ENCODE measurements at places on chromosomes 1 and 21.

DNA sequence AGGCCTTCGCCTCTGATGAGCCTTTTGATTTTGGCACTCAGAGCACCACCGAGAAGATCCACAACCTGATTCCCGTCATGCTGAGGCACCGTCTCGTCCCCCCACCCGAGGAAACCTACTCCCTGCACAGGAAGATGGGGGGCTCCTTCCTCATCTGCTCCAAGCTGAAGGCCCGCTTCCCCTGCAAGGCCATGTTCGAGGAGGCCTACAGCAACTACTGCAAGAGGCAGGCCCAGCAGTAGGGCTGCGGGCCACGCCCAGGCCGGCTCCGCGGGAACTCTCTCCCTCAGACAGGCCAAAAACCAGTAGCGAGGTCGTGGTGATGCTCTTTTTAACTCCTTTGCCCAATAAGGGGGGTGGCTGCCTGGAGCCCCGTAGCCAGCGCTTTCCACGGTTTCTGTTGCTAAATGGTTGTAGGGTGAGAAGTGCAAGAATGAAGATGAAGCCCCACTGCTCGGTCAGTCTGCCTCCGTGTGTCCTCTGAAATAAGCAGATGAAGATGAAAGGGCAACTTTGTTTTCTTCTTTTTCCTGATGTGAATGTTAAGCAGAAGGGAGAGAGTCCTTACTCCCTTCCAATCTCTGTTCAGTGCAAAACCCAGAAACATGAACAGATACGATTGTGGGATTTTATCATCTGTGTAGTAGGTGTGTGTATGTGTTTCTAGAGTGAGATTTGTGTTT lies 46.5 kb downstream of the COQ8A start:
- no peak for DNase-seq

- peak; percentile 59 for DNase-seq
Observed at GRCh38 chr1:234604495-234605398, 5.2 kb downstream of the IRF2BP2 start.

- no peak for DNase-seq
Observed at GRCh38 chr1:17258116-17258757, 9.3 kb downstream of the PADI3 start.

GRCh38 chr1:71089536-71090270 lies 8.9 kb upstream of the ZRANB2 start:
- no peak for DNase-seq

DNA sequence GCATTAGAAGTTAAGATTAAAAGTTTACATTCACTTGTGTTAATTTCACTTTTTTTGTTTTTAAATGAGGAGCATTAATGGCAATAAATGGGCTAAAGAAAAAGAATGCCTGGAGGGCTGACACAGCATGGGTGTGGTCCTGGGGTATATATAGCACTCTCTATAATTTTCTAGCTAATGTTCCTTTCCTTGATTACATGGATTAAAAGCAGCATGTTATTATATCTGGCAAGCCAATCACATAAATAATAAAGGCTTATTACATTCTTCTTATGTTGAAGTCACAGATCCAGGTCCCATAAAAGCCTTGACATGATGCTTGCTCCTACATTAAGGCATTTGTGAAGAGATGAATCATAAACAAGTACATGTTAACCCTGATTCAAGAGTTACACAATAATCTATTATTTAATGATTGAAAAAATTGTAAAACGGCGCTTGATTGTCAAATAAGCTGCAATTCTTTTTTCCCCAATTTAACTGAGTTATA lies 91.4 kb downstream of the LYPLAL1 start:
- DNase-seq = no peak

GRCh38 chr1:94660994-94661393 lies 119.4 kb upstream of the F3 start:
- DNase-seq = peak; percentile 25

GRCh38 chr1:224959115-224959514 lies 29.6 kb downstream of the DNAH14 start:
- no peak for DNase-seq

- peak; percentile 97 for DNase-seq
Observed at GRCh38 chr1:114346480-114347029, 164.4 kb downstream of the TRIM33 start.

GRCh38 chr1:18088077-18088594 lies 19.5 kb upstream of the IGSF21 start:
- DNase-seq = no peak

DNA sequence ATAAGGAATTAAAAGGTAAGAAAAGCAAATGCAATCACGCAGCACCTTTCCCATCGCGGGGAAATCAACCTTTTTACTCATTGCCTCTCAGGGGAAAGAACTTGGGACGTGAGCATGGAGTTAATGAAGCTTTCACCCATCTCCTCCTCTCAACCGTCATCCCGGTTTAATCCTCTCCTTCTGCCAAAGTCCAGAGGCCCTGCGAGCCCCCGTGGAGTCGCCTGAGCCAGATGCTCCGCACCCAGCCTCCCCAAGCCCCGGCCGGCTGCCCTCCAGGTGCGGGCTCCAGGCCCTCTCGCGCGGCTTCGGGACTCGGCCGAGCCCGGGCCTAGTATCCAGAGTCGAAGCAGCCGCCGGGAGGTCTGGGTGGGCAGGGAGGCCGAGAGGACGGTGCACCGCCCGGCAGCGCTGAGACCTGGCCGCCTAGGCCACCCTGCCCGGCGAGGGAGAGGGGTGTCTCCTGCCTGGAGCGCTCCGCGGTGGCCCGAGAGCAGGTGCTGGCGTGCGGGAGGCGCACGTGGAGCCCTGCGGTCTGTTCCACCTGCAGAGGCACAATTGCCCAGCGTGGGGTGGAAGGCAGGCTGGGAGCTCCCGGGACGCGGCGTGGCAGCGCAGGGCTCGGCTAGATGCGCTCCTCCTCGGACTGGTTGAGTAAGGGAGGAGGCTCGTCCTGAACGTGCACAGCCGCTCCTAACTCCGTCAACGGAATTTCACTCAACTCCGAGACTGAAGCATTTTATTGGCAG lies 218.5 kb downstream of the SDCCAG8 start:
- no peak for DNase-seq

GRCh38 chr1:23341931-23342692 lies 2.0 kb downstream of the HNRNPR start:
- peak; percentile 46 for DNase-seq

- DNase-seq = no peak
Observed at GRCh38 chr1:9368356-9368755, 75.7 kb downstream of the SPSB1 start.

DNA sequence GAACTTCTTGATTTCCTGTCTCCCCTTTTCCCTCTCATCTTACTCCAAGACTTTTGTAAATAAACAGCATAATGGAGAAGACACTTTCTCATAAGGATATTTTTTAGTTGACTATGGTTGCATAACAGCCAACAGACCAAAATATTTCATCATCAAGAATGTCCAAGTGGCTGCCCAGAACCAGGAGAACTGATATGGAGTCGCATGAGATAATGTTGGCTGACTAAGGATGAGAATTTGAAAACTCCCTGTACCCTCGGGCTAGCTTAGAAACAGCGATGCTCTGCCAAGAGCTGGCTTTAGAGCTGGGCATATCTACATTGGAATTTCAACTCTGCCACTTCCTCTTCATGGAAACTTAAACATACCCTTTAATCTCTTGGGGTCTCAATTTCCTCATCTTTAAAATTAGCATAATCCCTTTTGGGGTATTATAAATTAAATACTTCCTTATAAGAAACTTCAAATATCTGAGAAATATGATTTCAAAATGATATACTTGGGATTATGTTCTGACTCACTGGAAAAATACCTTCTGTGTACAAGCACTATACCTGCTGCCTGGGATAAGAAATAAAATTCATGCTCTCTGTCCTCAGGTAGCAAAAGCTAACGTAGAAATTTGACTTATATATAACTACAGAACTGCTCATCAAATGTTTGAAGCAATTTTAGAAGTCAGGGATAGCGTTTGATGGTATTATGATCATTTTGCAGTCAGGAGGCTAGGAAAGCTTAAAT lies 777.3 kb downstream of the LTN1 start:
- DNase-seq = no peak

- DNase-seq = no peak
Observed at GRCh38 chr1:153057375-153057774, at the start of gene SPRR2A. Gene SPRR2A (minus strand): TSS chr1:153057512. CDS start chr1:153056735, 777 bp downstream.

DNA sequence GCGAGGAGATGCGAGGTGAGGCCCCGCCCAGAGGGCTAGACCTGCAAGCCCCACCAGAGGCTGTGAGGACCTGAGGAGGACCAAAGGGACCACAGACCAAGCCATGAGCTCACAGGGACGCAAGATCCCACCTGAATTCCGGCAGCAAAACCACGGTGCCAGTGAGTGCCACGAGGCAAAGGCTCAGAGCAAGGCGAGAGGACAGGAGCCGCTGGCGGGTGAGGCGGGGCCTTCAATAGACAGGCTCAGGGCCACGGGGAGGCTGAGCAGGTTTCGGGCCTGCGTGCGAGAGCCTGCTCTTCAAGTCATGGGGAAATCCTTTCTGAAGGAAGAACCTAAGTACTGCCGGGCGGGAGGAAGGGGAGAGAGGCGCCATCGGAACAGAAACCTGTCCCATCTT lies 7.1 kb upstream of the TMEM240 start:
- no peak for DNase-seq

DNA sequence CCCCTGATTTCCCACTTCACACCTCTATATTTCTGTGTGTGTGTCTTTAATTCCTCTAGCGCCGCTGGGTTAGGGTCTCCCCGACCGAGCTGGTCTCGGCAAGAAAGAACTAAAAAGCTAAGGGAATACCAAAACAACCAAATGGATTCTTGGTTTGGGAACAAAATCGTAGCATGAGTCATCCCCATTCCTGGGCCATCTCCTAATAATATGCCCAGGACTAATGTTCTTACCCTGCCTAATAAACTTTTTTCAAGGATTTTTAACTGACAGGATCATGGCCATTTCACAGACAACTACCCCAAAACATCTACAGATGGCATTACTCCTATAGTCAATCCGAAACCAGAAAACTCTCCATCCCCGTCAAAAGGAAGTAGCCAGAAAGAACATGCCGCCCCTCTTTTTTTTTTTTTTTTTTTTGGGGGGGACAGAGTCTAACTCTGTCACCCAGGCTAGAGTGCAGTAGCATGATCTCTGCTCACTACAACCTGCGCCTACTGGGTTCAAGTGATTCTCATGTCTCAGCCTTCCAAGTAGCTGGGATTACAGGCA lies 4.1 kb upstream of the HPDL start:
- DNase-seq = no peak

DNA sequence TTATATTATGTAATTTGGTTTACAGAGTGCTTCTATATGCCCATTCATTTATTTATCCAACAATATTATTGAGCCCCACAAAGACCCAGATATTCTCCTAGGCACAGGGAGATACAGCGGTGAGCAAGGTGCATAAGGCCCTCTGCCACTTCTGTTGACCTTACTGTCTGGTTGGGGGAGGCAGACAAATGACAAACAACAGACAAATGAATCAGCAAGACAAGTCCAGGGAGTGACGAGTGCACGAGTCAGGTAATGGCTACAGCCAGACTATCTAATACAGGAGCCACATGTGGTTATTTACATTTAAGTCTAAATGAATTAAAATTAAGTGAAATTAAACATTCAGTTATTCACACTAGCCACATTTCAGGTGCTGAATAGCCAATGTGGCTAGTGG lies 22.0 kb upstream of the BCAR3 start:
- no peak for DNase-seq

GRCh38 chr1:182120411-182121258 lies 59.1 kb upstream of the ZNF648 start:
- no peak for DNase-seq

DNA sequence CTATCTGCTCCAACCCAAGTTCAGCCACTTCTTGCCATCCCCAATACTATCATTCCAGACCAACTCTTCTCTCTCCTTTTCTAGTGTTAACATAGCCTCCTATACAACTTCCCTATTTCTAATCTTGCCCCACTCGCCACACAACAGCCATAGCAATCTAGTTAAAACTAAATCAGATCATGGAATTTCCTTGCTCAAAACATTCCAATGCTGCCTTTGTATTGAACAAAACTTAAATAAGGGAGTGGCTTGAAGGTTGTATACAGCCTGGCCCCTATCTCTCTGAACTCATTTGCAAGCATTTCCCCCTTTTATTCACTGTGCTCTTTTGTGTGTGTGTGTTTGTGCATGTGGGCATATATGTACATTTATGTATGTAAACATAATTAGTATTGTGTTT lies 118.1 kb upstream of the SGIP1 start:
- no peak for DNase-seq

DNA sequence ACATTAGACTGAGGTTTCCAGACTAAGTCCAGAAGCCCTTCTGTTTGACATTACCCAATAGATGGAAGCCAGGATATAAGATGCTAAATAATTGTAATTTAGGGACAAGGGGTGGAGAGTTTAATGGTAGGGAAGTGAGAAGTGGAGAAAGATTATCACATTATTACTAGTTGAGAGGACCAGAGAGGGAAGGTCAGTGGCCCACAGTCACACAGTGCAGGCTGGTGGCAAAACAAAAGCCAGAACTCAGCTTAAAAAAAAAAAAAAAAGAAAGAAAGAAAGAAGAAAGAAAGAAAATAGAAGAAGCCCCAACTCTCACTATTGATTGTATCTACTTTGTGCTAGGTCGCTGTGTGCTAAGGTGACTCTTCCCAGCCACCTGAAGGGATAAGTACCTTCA lies 41.6 kb upstream of the WNT4 start:
- DNase-seq = no peak

DNA sequence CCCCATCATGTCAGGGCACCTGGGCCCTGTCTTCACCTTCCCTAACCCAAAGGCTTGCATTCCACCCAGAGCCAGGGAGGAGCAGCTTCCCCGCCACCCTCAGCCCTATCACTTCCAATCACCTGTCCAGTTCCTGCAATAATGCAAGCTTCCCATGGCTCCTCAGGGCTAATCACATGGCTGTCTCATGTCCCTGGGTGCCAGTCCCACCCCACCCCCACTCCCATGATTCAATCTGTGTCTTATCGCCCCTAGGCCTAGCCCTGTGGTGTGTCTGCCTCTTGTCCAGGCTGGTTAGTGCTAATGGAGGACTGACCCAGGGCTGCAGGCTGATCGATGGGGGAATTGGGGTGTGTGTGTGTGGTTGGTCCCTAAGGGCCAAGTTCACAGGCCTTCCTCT lies 11.0 kb upstream of the PEAR1 start:
- DNase-seq = no peak

- no peak for DNase-seq
Observed at GRCh38 chr21:33028773-33029384, 3.1 kb downstream of the OLIG2 start.

- no peak for DNase-seq
Observed at GRCh38 chr1:156475568-156476500, 24.7 kb downstream of the MEF2D start.

GRCh38 chr1:37040773-37041172 lies 6.5 kb upstream of the GRIK3 start:
- no peak for DNase-seq

DNA sequence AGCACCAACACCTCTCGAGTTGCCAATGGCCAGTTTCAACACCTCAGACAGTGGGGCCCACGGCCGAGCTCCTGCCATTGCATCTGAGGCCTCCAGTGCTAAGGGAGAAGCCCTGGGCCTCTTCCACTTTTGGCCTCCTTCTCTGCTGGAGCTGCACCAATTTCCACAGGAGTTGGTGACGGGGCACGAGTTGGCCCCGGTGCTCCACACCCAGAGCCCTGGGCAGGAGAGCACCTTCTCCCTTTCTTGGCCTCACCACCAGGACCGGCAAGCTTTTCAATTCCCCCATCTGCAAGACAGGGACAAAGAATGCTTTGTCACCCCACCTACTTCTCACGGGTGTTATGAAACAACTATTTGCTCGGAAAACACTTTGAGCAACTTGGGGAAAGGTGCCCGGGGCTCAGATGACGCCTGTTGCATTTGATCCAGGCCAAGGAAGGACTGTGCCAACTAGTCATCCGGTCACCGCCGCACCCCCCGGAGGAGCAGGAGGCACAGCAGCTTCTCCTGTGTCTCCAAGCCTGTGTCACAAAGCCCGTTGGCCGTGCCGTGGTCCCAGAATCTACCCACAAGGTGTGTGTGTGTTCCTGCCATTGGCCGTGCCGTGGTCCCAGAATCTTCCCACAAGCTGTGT lies 55.2 kb downstream of the TOMM20 start:
- DNase-seq = no peak
